ENCODE measurements at places on chromosomes 4 and X.

DNA sequence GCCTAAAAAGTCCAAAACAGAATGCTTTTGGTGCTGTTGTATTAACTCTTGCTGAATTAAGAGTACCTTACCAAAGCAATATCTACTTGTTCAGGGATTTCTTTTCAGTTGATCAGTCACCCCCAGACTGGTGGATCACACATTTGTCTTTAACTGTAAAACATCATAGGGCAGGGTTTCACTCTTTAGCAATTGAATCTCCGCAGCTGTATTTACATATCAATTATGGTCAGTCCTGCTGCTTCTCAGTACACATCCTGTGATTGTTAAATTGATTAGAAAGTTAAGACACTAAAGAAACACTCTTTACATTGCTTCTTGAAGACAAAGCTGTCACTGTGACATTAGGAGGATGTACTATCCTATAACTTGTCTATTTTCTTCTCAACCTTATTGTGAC lies 277.1 kb upstream of the ADGRL3 start:
- no peak for DNase-seq

- DNase-seq, result no peak
Measured at GRCh38 chr4:152009983-152010709, 249.3 kb upstream of the GATB start.

DNA sequence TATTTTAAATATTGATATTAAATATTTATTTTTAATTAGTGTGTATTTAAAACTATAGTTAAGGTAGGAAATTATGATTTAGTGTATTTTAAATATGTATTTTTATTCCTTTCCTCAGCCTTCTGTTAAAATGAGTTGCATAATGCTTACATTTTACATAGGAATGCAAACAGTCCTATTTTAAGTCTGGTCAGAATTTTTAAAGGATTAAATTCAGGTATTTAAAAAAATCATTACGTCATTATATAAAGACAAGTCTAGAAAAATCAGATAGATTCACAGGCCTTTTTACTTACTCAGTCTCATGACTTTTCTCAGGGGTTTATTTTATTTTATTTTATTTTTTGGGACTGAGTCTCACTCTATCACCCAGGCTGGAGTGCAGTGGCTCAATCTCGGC lies 50.4 kb upstream of the RPA4 start:
- DNase-seq, result no peak

- no peak for DNase-seq
Measured at GRCh38 chrX:134174273-134174660, 62.7 kb upstream of the CCDC160 start.

DNA sequence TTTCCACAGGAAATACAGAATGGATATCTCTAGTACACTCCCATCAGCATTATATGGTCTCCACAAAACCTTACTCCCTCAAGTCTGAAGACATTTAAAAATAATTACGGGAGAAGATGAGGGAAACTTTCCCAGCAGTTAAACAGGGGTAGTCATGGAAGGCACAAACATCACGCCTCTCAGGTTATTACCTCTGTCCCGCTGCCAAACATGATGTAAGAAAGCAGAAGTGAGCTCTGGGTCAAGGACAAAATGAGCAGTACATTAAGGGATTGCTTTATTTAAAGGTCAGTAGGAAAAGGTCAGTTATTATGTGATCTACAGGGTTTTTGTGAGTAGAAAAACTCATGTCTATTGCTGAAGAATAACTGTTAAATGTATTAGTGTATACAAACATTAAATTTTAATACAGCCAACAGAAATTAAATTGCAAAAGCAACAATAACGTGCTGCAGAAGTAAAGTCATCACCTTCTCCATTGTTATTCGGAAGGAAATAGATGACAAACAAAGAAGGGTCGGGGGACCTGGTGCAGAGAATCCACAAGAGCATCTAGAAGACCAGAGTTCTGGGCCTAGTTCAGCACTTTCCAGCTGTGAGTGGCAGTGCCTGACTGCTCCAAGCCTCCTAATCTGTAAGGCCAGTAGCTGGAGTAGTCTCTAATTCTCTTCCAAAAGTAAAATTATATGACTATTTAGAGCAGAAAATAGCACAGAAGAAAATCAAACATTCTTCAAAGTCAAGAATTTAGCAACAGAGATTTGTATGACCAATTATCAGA lies 171.2 kb downstream of the PPP3CA start:
- DNase-seq, result no peak

GRCh38 chr4:112252234-112252633 lies 20.6 kb downstream of the AP1AR start:
- DNase-seq, result no peak

DNA sequence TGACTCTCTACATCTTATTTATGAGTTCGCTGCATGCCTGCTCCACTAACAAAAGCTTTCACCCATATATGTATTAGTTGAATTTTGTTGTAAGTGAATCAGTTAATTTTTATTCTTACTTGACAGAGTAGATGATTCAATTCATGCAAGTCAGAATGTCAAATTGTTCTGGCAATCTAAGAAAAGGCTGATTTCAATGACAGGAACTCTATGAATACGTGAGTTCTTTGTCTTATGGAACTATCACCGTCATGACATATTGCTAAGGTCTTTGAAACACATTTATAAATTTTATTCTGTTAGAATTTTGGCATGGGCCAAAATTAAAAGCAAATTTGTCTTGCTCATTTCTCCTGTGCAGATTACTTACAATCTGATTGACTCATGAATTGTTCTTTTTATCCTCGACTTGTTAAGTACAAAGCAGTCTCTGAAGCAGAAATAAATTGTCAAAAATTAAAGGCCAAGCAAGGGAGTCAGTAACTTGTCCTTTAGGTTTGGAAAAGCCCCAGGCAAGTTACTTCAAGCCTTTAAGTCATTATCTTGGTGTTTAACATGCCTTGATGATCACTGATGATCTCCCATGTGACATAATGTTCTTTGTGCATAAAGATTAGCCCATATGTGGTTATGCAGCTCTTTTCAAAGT lies 89.0 kb upstream of the GC start:
- DNase-seq, result no peak

DNA sequence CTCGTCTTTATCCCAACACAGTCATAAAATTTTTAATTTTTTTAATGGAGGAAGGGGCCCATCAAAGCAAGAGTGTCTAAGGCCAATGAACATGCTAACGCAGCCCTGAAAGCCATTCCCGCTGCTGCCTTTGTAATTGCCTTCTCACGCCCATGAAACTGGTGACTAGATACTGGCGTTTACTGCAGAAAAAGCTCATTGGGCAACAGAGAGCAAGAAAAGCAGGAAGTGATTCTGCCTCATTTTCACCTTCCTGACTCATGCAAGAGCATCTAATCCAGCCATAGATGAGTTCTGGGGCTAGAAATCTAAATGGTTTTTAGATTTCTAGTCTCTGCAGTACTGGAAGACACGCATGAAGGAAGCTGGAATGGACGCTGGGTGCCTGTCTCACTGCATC lies 72.5 kb downstream of the ANXA3 start:
- no peak for DNase-seq

DNA sequence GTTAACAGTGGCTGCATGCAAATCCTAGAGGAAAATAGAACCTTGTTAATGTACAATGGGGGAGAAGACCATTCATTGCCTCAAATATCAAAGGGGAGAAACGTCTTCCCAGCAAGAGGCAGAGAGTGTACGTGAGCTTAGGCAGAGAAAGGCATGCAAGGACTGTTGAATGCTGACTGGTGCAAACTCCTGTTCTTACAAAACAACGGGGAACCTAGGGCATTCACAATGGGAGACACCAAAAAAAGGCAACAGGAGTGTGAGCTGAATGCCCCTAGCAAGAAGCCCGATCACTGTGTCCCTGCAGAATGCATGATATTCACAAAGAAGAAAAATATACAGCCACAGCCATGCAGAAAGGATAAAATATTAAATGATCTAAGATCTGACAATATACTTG lies 184.9 kb downstream of the NSUN7 start:
- no peak for DNase-seq

DNA sequence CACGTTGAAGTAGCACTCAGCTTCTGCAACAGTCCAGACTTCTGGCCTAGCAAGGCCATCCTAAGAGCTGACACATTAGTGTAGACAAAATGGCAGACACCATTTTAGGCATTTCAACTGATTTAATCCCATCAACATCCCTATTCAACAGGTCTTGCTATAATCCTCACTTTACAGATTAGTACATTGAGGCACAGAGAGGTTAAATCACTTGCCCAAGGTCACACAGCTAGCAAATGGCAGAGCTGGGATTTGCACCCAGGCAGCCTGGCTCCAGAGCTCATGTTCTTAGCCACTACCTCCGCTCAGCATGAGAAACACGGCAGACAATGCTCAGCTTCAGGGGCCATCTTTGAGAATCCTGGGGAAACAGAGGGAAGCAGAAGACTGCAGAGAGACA lies 107.9 kb upstream of the TRIM2 start:
- no peak for DNase-seq
